ENCODE measurements at places on chromosomes 2 and 18.

DNA sequence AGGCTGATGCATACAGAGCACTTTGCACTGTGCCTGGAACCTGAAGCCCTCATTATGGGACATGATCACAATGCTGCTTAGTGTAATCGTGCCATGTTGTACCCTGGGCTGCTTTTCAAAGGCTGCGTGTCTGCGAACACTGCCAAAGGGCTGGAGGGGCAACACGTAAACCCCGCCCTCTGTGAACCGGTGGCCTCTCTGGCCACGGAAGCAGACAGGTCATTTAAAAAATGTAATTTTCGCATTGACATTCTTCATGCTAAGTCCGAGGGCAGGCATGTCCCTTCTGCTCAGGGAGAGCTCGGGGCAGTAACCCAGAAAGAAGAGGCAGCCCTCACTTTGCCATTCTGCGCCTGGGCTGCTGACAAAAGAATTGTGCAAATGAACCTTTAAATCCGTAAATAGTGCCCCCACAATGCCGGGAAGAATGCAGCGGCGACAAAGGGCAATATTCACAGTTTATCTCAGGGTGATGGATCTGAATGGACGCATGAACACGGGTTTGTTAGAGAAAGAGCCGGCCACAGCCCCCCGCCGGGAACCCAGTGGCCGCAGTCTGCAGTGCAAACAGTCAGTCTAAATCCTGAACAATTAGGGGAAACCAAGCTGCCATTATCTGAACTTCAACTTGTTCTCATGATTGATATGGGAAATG lies 226.1 kb downstream of the MYCN start:
- DNase-seq = no peak

- no peak for DNase-seq
Measured at GRCh38 chr2:10779776-10780490, 32.7 kb downstream of the PDIA6 start.

DNA sequence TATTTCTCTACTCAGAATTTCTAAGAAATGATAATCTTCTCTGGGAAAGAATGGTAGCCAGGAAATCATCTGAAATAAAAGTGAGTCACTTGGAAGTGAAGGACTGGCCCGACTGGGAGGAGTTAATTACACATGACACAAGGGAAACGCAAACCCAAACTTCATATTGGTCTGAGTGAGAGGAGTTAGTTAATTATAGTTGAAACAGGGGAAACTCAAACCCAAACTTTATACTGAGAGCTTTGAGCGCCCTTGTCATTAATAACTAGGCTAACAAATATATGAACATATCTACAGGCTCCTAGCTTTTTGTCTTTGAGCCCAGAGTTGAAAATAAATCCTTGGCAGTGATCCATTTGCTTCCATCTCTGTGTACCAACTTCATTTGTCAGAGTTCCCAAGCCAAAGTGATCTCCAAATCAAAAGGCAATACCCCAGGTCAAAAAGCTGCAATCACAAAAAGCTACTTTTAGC lies 187.8 kb upstream of the COL3A1 start:
- no peak for DNase-seq

- DNase-seq = no peak
Measured at GRCh38 chr2:191686066-191686465, 8.1 kb downstream of the NABP1 start.

GRCh38 chr2:88626171-88627054 lies 851 bp downstream of the EIF2AK3 start:
- DNase-seq = peak; percentile 59

GRCh38 chr2:220460257-220460985 lies 833.0 kb downstream of the SLC4A3 start:
- DNase-seq = no peak
